Activated T-helper 1 cell treated with Interleukin-2 at 50 U/mL for 16 hours (primary cell): ENCODE measurements at places on chromosomes 2 and 18.

DNA sequence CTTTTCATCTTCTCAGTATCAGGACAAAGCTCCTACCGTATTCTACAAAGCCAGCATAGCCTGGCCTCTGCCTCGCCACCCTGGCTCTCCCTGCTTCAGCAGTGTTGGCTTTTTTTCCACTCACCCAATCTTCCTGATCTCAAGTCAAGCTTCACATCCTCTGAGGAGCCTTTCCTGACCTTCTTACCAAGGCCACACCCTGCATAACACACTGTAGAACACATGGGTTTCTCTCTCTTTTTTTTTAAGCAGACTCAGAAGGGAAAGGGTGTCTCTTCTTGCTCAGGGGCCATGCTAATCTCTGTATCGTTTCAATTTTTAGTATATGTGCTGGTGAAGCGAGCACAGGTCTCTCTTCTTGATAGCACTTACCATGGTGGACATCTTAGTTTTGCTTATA lies 15.2 kb downstream of the FBXO36 start:
- no peak for DNase-seq

DNA sequence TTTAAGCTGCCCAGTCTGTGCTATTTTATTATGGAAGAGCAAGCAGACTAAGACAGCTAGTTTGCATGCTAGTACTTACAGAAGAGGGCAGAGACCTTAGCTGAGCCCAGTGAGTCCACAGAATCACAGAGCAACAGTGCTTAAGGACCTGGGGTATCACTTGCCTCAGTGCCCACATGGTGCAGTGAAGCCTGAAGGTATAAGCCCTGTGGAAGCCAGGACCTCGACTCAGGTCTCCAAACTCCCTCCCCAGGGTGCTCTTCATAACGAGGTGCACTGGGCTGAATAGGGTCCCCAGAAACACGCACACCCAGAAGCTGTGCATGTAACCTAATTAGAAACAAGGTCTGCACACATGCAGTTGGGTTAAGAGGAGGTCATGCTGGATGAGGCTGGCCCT lies 718.1 kb downstream of the GALR1 start:
- no peak for DNase-seq

DNA sequence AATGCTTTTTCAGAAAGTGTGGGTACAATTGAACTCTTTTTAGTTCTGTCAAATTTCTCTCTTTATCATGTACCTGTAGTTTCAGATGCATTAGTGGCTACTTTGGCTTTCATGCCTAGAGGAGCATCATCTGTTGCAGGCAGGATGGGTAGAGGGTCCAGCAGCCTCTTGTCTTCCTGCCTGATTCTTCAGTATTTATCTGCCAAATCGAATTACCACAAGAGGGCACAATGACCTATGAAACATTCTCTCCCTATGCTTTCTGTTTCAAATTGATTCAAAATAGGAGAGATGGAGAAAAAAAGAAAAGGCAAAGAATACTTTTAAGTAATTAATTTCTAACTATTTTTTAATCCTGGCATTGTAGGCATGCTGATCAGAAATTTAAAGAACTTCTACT lies 477.2 kb downstream of the TRIB2 start:
- no peak for DNase-seq

DNA sequence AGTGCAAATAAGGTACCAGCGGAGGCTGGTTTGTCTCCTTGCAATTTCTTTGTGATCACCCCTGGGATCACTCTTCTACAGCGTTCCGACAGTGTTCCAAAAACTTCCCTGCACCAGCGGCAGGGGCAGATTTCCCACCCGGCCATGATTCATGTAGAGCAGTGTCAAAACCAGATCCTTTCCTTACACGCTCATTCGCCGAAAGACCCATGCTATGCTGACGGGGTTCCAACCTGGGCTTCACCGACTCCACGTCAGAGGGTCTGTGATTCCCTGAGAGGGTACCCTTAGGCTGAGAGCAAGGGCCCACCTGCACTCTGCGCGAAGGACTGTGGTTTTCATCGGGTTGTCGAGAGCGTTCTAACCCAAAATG lies 423 bp upstream of the TTC27 start:
- DNase-seq, result no peak

- DNase-seq, result no peak
Measured at GRCh38 chr2:212882626-212883025, 268.8 kb downstream of the IKZF2 start.

DNA sequence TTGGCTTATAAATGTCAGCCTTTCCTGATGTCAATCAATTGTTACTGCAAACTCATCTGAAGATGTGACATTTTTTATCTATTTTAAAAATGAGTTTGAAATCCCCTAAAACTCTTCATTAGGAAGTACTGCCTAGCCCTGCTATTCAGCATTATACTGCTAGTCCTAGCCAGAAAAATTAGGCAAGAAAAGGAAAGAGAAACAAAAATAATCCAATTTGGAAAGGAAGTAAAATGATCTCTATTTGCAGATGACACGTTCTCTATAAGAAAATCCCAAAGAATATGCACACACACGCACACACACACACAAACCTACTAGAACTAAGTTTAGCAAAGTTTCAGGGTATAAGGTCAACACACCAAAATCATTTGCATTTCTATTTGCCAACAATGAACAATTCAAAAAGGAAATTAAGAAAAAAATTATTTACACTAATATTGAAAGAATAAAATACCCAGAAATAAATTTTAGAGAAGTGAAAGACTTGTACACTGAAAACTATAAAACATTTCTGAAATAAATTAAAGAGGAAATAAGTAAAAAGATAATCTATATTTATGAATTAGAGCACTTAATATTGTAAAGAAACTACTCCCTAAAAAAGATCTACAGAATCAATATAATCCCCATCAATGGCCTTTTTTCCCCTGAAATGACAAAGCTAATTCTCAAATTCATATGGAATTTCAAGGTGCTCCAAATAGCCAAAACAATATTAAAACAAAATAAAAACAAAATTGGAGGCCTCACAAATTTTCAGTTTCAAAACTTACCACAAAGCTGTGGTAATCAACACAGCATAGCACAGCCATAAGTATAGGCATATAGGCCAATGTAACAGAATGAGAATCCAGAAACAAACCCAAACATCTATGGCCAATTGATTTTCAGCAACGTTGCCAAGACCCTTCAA lies 433.7 kb upstream of the TRIB2 start:
- no peak for DNase-seq

DNA sequence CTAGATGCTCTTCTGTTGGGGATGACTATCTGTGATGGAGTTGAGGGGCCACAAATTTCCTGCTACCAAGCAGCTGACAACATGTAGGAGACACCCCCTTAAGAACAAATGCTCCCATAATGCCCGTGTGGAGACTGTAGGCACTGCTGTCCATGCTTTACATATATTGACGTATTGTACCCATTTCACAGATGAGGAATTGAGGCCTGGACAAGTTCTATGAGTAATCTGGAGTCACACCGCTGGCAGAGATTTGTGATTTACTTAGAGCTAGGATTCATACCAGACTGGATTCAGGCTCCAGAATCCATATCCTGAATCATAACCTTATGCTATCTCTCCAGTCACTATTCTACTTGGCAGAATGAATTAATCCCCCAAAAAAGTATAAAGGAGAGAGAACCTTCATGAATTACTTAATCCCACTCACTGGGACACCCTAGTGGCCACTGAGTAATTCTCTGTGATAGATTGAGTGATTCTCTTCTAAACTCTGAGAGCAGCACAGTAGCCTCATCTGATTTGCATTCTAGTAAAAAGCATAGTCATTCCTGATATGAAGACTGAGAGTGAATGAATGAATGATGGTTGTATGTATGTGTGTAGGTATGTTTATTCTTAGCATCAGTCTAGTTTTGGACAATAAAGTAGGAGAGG lies 460.7 kb upstream of the MEIS1 start:
- no peak for DNase-seq

DNA sequence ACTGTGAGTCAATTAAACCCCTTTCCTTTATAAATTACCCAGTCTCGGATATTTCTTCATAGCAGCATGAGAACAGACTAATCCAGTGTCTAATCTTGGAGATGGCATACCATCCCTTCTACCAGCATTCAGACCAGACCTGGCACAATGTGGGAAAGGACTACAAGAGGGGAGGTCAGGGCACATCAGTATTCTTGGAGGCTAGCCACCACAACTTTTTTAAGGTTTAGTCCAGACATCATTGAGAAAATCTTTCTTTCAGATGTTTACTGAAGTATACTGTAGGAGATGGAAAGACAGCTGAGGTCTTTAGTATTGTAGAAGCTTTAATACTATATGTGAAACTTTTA lies 4.0 kb downstream of the RALB start:
- DNase-seq, result no peak

GRCh38 chr2:55843096-55843993 lies 80.2 kb downstream of the EFEMP1 start:
- DNase-seq, result no peak

DNA sequence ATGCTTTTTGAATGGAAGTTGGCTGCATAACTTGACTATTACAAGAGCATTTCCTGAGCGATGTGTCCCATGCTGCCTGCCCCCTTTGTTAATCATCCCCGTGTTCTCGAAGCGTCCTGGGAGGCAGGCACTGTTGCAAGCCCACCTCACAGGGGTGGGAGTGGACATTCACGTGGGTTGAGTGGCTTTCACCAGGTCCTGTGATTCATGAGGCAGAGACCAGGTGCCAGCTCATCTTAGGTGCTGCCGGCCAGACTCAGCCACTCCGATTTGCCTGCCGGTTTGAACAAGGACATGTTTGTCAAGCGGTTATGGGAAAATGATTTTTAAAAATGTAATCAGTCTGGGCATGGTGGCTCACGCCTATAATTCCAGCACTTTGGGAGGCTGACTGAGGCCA lies 112.5 kb downstream of the ZNF532 start:
- DNase-seq, result no peak

DNA sequence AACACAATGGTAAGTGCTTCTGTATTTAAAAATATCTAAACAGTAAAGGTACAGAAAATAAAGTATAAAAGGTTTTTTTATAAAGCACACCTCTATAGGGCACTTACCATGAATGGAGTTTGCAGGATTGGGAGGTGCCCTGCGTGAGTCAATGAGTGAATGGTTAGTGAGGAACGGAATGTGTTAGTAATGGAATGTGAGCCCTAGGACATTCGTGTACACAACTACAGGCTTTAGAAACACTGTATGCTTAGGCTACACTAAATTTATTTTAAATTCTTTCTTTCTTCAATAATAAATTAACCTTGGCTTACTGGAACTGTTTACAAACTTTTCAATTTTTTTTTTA lies 337.9 kb upstream of the SLC39A10 start:
- no peak for DNase-seq

DNA sequence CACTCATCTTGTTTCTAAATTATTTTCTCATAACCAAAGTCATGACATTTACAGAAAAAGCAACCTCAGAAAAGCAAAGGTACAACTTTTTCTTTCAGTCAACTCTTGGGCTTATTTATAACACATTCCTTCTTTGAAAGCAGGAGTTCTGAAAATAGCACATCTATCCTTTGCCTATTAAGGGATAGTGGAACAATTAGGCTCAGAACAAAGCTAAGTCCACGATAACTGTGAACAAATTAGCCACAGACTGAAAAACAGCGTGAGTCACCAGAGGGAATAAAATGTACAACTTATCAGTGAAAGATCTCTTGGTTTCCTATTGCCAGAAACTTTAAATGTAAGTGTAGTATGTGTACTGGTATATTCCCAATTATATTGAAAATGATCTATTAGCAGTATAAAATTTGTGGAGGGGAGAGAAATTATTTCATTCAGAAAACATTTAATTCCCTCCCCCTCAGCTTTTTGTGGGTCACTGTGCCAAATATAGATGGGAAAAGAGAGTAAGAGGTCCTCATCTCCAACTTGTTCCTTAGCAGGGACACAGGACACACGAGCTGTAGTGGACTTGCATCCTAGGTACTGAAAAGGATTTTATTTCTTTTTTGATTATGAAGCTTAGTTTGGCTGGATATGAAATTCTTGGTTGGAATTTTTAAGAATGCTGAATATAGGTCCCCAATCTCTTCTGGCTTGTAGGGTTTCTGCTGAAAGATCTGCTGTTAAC lies 15.4 kb upstream of the MATN3 start:
- DNase-seq, result no peak

GRCh38 chr18:59621027-59621426 lies 76.2 kb downstream of the CCBE1 start:
- DNase-seq, result no peak

- no peak for DNase-seq
Measured at GRCh38 chr2:148922776-148923475, 47.9 kb downstream of the KIF5C start.

DNA sequence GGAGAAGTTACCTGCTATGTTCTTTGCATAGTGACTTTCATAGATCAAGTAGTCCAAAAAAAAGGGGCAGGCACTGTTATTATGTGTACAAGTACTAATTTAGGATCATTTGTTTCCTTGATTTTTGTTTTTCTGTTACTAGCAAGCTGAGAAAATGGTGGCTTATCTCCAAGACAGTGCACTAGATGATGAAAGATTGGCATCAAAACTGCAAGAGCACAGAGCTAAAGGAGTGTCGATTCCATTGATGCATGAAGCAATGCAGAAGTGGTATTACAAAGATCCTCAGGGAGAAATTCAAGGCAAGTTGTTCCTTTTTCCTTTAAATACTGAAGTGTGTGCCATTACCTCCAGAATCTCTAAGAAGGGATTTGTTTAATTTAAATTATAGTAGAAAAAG lies 19.6 kb upstream of the KCNJ13 start:
- DNase-seq, result no peak
